ENCODE measurements at places on chromosomes 11 and 22. TPM values are rescaled to one million over a fixed set of nuclear protein-coding genes. Genes with fewer than 3 reads are reported as not detected.

The OR8D1 gene
- not detected for total RNA-seq

The RASGRP2 gene
- total RNA-seq, result 0.29 TPM

The MMP10 gene
- total RNA-seq, result not detected

The GDPD4 gene
- total RNA-seq, result not detected

The OR4C12 gene
- not detected for total RNA-seq

GRCh38 chr11:27720277-27720830, 20.1 kb upstream of the BDNF start:
- H3K36me3 ChIP-seq, result no peaks in the 10 kb centered on the region
- no peak overlapping the region for H3K27ac ChIP-seq
- peaks cover 26% of the 10 kb centered on the region for H3K4me1 ChIP-seq
- peak; percentile 91 for DNase-seq
- peak overlapping the region; percentile 6 for H3K4me3 ChIP-seq
- H3K27me3 ChIP-seq, result peaks cover 35% of the 10 kb centered on the region

DNA sequence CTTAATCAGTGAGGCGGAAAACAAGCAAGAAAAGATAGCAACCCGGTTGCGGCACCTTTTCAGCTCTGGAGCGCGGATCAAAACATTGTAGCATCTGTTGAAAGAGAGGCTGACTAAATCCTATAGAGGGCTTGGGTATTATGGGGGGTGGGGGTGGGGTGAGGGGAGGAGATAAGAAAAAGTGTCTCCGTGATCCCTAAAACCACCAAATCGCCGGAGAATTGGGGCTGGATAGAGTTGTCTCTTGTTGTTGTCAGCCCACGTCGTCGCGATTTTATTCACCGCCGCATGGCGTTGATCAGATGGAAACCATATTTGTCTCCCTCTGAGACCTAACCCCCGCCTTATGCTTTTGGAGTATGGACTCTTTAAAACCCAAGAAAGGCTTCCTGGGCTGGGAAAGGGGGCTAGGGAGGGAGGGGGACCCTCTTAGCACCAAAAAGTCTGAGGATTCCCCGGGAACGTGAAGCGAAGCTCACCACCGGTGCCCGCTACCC, 13.0 kb downstream of the PAX6 start:
- H3K36me3 ChIP-seq, result no peaks in the 10 kb centered on the region
- H3K4me1 ChIP-seq, result peaks cover 7% of the 10 kb centered on the region
- DNase-seq, result no peak

GRCh38 chr22:40679249-40679963, at the start of gene MCHR1:
Gene MCHR1, plus strand, starts transcription at chr22:40679484. Its CDS starts 169 bp downstream, at chr22:40679653.
- peaks cover 7% of the 10 kb centered on the region for H3K27me3 ChIP-seq
- peak within 1 kb of the TSS; percentile 70 for H3K4me3 ChIP-seq
- DNase-seq, result no peak
- H3K27ac ChIP-seq, result peak within 1 kb of the TSS; percentile 15

DNA sequence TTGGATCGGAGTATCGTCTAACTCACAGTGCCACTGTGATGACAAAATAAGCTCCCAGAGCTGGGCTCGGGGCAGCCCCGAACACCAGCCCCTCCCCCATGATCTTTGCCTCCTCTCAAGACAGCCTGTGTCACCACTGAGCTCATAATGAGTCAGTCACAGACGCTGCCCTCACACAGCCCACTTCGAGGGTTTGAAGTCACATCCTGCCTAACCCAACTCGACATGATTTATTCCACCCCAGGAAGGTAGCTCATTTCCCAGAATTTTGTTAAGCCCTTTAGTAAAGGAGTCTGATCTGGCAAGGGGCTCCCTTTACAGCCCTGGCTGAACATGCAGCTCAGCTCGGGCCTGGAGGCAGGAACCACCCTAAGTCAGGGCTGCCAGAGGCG, 22.8 kb downstream of the MYH9 start:
- H3K27me3 ChIP-seq, result no peaks in the 10 kb centered on the region
- H3K4me3 ChIP-seq, result no peak overlapping the region
- peak; percentile 94 for DNase-seq
- peaks cover 98% of the 10 kb centered on the region for H3K4me1 ChIP-seq

DNA sequence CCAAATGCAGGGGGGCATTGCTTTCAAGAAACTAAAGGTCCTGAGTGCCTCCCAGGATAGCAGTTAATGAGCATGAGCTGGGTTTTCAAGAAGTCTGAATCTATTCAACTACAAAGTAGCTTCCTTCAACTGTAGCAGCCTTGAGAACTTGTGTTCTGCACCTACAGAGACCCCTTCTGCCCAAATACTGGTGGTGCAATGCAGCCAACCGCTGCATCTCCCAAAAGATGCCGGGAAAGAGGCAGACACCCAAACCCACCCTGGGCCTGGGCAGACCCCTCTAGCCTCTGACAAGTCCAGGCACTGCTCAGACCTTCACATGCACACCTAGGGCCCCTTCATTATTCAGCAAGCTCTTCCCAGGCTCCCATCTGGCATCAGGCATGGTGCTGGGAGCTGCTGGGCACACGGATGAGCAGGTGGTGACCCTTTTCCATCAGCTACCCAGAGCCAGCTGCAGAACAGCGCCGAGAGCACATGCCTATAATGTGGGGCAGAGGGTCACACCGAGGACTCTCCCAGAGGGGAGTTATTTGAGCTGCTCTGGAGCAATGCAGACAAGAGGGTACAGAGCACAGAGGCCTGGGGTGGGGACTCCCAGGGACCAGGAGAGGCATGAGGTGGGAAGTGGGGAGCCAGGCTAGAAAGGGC, 44.9 kb upstream of the ETS1 start:
- no peaks in the 10 kb centered on the region for H3K36me3 ChIP-seq
- H3K27ac ChIP-seq, result no peak overlapping the region
- H3K27me3 ChIP-seq, result peaks cover 4% of the 10 kb centered on the region
- no peak overlapping the region for H3K4me3 ChIP-seq
- DNase-seq, result peak; percentile 89
- peaks cover 7% of the 10 kb centered on the region for H3K4me1 ChIP-seq

All from osteoblast (primary cell).